ENCODE measurements at places on chromosomes 2 and 18. TPM values are rescaled to one million over a fixed set of nuclear protein-coding genes. Genes with fewer than 3 reads are reported as not detected.

Gene TMEM163
- polyA plus RNA-seq: 0.65 TPM

Gene MATN3
- not detected for polyA plus RNA-seq

Gene CHST10
- 5.6 TPM for polyA plus RNA-seq

Gene GRHL1
- polyA plus RNA-seq: 0.25 TPM

Gene FER1L5
- polyA plus RNA-seq: not detected

Gene ZNF2
- polyA plus RNA-seq: 2.9 TPM

Gene ALPI
- not detected for polyA plus RNA-seq

Gene KCNK3
- polyA plus RNA-seq: not detected

Gene DPP10
- not detected for polyA plus RNA-seq
